LNCaP clone FGC (cell line): ENCODE measurements at places on chromosomes 4 and X.

DNA sequence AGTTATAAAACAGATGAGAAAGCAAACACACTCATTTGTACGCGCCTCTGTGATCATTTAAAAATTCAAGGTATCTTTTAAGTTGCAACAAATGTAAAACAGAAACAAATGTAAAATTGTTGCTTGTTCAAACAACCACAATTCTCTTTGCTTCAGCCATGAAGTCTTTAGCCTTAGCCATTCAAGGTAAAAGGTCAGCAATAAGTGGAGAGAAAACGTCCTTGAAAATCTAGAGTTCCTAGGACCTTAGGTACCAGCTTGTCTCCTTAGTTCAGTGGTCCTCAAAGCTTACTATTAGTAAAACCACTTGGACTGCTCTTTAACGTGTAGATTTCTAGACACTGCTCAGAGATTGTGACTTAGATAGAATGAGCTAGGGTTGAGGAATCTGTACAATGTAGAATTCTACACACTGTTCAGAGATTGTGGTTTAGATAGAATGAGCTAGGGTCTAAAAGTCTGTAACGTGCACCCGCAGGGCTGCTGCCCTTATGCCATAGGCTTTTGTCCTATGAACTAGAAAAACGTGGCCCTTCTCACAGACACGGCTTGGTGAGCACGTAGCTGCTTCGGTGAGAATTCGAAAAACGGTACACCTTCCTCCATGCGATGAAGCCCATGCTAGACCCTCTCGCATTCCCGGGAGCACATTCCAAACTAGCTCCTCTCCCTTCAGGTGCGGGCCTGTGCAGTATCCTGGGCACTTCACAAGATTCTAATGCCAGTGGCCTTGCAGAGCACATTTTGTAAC is 1.7 kb downstream of the PLAC8 start:
- DNase-seq: no peak

DNA sequence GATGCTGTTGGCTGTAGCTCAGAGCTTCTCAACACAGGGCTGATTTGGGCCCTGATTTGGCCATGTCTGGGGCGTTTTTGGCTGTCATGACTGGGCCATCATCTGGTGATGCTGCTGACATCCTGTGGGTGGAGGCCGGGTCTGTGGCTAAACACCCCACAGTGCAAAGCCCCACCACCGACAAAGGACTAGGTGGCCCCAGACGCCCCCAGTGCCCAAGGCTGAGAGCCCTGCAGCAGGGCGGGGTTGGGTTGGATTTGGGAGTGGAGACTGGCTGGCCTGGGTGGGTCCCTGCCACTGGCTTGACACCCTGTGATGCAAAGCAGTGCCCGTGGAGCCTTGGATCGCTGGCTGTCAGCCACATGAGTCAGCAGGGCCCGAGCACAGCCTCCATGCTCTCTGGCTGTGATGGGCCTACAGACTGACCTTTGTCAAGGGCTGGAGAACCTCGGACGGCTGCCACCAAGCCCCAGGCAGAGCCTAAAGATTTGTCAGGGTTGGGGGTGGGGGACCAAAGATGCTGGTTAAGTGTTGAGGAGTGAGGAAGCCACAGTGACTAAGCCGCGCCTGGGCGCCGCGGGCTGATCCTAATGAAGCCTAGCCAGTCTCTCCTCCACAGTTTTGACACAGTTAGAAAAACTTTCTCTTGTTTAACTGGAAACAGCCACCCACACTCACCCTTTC is 28.3 kb downstream of the CYTL1 start:
- DNase-seq: no peak

- DNase-seq: no peak
These were observed 44.2 kb downstream of the ABHD18 start for GRCh38 chr4:128009428-128009827.

DNA sequence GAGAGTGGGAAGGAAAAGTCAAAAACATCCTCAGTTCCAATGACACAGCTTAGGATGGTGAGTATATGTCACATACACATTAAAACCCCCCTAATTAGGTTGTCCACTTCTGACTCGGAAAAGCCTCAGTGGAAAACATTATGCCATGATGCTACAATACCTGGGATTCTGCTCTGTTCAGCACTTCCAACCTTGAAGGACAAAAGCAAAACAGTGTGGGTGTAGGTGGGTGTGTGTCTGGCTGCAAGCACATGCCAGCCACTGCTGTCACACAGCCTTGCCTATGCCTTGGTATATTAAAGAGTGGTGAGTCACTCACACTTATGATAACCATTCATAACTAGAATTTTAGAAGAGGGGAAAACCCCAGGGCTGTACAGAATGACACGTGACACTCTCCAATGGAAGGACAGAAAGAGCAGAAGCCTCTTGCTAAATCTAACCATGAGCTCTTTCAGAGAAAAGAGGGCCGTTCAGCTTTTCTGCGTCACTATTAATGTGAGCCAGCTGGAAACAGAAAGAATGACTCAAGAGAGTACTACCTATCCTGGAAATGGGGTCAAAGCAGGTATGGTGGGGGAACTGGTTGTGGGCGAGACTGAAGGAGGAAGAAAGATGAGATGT is 159.6 kb downstream of the TET2 start:
- no peak for DNase-seq

DNA sequence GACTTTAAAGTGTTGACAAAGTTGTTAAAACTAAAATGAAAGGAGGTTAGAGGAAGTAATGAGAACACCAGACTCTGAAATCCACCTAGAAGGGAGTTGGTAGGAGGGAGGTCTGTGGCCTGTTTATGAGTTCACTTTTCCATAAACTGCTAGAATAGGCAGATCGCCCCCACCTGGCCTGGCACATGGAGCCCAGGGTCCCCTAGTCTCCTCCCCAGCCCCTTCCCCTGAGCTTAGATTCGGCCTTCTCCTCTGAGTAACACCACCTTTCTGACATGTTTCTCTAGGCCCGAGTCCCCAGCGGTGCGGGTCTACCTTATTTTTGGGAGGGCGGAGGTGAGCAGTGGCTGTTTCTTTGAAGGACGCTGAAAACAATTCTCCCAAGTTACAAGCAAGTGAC is 54.5 kb upstream of the FAT1 start:
- DNase-seq: no peak

GRCh38 chr4:43380093-43380492 is 487.6 kb downstream of the GRXCR1 start:
- DNase-seq: no peak

DNA sequence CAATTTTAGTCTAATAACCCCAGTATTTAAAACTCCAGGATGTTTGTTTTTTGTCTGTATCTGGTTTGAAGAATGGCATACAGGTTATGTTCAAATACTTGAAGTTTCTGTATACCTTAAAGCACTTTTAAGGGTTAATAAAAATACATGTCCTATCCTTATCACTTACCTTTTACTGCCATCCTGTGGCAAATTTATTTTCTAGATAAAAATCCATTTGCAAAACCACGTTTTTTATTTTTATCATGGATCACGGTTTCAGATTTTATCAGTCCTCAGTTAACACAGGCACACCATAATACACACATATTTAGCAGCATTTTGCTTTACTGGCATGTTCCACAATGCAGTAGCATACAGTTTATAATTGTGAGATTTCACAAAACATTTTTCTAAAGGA is 113.3 kb upstream of the H2AZ1 start:
- peak; percentile 25 for DNase-seq

DNA sequence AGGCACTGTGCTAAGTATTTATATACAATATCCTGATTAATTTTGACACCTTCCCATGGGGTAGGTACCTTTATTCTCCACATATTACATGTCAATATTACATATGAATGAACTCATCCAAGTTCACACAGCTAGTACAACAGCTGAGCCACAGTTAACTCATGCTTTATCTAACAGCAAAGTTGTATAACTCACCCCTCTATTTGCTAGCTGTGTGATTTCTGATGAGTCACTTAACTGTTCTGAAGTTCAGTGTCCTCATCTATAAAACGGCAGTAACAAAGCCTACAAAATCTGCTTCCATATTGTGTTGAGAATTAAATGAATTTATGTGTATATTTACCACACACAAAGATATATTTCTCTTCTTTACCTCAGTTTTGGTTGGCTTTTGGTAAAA is 48.2 kb upstream of the KDR start:
- DNase-seq: no peak

GRCh38 chr4:169005453-169006099 is 4.5 kb downstream of the CBR4 start:
- DNase-seq: no peak

- peak; percentile 50 for DNase-seq
These were observed at the start of gene CHIC1 for GRCh38 chrX:73562984-73563737. TSS of gene CHIC1 (plus strand) at chrX:73563197. CDS start at chrX:73563285, 88 bp downstream.

DNA sequence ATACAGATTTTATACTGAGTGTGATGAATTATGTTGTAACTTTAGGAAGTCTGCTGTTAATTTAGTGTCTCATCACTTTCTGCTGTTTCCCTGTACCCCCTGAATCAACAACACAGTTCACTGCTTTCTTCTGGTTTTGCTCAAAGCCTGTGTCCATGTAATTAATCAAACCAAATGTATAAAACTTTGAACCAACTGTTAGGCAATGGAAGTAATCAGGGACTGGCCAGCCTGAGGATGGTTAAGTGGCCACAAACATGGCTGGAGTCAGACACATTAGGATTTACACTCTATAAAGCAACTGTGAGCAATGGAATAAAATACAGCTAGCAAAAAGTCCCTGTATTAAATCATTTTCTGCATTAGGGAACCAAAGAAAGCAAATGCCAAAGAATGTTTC is 42.6 kb downstream of the CXCL1 start:
- DNase-seq: no peak

DNA sequence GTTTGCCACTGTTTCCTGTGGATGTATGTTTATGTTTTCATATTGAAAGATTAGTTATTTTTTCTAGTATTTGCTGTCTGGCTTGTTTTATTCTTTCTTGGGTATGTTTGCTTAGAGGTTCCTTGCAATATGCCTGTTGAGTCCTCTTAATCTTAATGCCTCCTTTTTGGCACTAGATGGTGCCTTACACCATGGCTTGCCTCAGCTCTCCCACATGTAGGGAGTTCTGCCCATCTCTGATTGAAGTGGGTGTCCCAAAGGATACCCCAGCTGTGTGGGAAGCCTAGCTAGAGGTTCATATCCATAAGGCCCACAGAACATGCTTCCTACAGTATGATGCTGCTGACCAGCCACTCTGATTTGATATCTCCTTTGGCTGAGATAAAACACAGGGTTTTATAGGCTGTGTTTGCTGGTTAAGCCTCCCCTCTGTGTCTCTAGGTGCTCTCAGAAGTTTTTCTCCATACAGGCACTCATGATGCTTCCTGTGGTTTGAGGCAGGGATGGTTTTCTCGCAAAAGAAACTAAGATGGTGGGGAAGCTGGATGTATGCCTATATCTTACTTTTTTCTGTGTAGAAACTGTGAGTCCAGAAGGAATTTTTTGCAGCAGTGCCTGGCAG is 162.4 kb downstream of the ASB9 start:
- DNase-seq: no peak

GRCh38 chr4:22345678-22346077 is 170.2 kb downstream of the ADGRA3 start:
- DNase-seq: no peak

DNA sequence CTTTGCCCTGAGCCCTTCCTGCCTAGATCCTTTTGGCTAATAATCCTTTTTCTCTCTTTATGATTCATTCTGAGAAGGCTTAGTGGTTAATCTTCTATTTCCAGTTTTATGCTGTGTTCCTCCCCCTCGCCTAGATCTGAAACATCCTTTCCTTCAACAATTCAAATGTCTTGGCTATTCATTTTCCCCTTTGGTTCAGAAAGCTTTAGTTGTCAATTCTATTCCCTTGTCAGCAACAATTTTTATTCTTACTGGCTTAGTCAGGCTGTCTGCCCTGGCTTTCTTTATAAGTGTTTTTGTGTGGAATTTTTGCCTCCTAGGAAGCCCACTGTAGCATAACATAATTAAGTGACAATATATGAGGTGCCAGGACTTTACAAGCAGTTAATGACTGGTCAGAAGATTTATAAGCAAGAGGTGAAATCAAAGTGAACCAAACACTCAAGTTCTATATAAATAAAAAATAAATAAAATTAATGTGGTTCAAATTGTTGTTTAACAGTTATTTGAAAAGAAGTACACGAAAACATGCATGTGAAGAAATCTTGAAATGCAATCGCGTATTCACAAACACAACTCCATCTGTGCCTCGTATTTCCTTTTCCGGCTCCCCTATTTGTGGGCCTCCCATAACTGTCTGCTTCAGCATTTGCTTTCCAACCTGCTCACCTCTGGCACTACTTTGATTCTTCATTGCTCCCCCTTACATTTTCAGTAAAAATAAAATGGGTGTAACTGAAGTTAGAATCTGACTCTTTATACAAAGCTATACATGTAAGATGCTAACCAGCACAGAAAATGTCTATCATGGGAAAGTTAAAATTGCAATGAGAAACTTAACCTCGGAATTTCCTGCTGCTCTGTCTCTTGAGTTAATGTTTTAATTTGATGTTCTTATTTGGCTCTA is 235.4 kb downstream of the SPRY1 start:
- no peak for DNase-seq

DNA sequence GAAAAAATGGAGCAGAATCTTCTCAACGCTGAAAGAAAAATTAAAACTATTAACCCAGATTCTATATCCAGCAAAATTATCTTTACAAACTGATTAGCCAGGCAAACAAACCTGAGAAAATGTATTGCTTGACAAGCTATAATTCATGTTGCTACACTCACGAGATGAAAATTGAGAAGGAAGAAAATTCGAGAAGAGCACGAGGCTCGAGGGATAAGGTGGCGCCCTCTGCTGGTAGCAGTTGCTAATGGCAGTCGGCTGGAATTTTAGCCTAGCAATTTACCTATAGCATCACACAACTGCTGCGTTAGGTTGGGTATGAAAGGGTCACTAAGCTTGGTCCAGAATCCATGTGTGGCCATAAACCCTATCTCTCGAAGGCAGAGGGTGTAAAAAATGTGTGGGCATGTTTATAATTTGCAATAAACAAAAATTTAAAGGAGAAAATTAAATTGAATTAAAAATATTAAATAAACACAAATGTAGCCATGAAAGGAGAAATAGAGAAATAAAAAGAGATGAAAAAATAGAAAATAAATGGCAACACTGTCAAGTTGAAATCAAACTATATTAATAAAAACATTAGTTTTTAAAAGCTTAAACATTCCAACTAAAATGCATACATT is 126.6 kb downstream of the PPP4R3C start:
- DNase-seq: peak; percentile 4

GRCh38 chr4:41541687-41542094 is 3.7 kb downstream of the LIMCH1 start:
- peak; percentile 52 for DNase-seq

DNA sequence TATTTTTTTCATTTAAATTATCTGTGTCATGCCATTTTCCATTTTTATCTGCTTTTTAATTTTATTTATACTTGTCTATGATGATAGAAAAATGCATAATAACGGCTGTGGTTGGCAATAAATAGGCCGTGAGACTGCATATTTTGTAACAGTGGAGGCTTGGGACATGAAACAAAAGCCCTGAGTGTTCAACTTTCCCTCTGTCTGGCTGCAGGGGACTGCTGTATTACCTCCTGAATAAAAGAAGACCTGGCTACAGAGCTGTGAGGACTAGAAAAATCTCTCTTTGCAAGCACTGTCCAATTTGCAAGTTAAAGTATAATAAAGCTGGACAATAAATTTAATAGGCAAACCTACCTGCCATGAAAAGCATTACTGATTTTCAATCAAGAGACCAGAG is 82.1 kb downstream of the MAGEB10 start:
- no peak for DNase-seq
